ENCODE measurements at places on chromosomes 12 and 14.
A peak's percentile ranks its signal among the peaks of the same experiment; 100 is the strongest.

DNA sequence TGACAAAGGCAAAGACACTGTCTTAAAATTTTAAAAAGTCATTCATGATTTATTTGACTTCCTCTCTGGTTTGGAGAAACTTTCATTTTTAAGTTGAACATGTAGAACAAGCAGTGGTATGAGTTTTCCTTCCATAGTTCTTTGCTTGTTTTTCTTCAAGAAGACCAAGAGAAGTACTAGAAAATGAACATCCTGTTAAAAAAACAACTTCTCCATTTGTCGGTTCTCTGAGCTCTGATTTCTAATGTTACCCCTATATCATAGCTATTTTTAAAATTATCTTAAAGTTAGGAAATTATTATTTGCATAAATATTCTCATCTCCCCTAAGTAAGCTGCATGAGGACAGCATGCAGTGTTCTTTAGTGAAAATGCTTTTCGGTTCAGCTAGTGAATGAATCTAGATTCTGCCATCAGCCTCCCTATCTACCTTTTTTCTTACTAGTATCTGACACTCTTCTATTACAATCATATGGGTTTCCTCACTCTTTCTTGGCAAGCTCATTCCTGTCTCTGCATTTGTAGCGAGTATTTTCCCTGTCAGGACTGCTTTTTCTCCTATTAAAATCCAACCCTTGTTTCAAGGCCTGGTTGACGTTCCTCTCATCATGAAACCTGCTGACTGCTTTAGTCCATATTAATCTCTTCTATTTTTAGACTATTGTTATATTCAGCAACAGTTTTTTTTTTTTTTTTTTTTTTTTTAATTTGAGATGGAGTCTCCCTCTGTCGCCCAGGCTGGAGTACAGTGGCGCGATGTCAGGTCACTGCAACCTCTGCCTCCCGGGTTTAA is 15.8 kb downstream of the DIP2B start:
- peak; percentile 43 for DNase-seq

DNA sequence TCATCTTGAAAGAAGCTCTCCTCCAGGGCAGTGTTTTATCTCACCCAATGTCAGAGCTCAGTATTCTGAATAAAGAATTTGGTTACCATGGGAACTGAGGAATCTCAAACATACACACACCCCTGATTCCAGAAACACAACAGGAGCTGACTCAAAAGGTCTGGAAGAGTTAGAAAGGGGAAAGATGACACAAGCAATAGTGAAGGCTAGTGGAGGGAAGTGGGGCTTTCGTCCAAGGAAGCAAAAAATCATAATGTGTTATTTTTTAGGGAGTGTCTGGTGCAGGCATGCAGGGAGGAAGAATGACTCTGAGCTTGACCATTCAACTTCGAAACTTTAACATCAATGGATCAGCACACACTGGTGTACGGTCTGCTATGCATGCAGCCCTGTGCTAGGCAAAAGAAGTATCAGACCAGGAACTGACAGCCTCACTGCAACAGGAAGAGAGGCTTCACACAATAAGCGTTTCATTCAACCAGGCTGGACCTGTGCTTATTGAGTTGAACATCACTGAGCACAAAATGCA is 20.3 kb downstream of the HEBP1 start:
- DNase-seq: no peak

GRCh38 chr12:53055471-53056266 is 5.8 kb downstream of the TNS2 start:
- no peak for DNase-seq

DNA sequence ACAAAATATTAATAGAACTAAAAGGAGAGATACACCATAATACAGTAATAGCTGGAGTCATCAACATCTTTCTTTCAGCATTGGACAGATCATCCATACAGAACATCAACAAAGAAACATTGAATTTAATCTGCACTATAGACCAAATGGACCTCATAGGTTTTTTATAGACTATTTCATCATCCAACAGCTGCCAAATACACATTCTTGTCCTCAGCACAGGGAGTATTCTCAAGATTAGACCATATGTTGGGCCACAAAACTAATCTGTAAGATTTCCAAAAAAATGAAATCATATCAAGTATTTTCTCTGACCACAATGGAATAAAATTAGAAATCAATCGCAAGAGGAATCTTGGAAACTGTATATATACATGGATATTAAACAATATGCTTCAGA is 86.9 kb downstream of the FSCB start:
- DNase-seq: no peak

DNA sequence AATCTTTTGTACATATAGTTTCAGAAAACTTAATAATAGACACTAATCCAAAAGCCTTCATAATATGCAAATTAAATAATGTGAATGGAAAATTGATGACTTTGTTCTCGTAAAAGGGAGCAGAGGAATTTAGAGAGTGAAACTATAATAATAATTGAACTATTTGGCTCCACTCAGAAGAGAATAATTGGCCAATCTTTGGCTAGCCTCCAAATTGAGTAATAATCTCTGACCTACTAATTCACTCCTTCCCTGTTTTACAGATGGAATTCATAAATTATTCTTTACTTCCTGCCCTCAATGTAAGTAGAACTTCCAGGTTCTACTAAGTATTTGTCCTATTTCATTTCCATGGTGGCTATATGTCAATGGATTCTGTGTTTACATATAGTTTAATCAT is 15.8 kb downstream of the TRIM9 start:
- DNase-seq: no peak

DNA sequence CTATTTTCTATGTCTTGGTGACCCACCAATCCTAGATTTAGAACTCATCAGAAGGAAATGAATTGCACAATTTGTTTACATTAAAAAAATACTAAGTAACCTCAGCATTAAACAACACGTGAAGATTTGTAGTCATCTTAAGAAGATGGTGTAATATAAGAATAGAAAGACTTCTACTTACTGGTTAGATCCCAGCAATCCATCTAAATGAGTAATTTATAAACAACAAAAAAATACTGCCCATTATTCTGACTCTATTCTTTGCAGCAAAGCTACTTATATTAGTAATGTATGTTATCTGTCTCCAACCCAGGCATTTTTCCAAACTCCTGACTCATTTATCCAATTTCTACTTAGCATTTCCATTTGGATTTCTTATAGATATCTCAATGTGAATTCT is 67.8 kb downstream of the CD163L1 start:
- no peak for DNase-seq

DNA sequence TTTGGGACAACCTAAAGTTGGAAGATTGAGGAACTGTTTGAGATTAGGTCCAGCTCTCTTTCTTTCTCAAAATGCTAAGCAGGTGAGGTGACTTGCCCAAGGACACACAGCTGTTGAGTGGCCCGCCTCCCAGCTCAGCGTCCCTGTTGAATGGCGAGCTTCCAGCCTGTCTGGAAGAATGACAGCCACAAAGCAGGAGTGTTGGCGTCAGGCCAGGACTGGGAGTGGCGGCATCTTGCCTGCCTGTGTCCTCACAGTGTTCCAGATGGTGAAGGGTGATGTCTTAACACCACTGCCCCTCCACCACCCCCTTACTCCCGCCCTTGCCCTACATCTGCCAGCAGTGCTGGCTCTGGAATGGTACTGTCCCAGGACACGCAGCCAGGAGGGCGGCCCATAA is 4.4 kb upstream of the CEBPE start:
- no peak for DNase-seq

All from stimulated activated naive CD4-positive, alpha-beta T cell (primary cell).